CD4-positive, alpha-beta T cell (primary cell): ENCODE measurements at places on chromosomes 3 and 15. TPM values are rescaled to one million over a fixed set of nuclear protein-coding genes. Genes with fewer than 3 reads are reported as not detected.

GRCh38 chr3:36643192-36643591 is 121.2 kb downstream of the DCLK3 start:
- DNase-seq = no peak

DNA sequence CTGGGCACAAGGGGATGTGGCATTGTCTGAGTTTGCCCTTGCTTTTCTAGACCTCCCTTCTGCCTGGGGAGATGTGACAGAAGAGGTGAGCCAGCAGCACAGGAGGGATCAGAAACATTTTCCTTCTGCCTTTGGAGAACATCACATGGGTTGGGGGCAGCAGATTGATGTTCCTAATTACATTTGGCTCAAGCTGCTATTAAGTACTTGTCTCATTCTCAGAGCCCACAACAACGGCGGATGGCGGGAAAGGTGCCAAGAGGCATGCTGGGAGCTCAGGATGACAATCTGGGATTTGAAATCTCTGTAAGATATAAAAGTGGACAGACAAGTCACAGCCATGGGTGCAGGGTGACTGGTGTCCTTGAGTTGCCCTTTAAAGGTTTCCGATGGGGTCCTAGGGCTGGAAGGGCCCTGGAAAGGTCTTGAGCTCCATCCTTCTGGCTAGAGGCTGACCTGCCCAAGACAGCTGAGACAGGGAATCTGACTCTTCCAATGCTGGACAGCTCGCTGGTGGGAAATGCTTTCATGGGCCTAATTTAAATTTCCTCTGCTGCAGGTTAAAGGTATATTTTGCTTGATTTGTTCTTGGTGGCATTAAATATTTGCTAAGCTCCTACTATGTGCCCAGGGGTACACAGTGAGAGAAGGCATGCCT is 2.4 kb upstream of the CORO2B start:
- DNase-seq = no peak

TM4SF1 gene
- total RNA-seq = not detected

DNA sequence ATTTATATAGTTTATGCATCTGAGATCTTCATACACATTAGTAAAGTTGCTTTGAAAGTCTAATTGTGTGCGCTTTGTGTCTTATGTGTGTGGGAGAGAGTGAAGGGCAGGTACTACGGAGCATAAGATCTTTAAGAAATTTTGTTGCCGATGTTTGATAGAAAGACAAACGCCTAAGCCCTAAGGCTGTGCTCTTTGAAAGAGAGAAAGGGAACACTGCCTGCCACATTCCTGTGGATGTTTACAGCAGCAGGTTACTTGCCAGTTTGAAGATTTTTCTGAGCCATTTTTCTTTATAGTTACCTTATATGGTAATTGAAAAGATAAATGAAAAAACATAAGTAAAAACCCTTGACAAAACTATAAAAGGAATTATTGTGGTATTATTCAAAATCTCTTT is 17.0 kb downstream of the DTWD1 start:
- DNase-seq = no peak

- DNase-seq = no peak
These were observed 32.0 kb downstream of the LSAMP start for GRCh38 chr3:116413319-116413718.

DNA sequence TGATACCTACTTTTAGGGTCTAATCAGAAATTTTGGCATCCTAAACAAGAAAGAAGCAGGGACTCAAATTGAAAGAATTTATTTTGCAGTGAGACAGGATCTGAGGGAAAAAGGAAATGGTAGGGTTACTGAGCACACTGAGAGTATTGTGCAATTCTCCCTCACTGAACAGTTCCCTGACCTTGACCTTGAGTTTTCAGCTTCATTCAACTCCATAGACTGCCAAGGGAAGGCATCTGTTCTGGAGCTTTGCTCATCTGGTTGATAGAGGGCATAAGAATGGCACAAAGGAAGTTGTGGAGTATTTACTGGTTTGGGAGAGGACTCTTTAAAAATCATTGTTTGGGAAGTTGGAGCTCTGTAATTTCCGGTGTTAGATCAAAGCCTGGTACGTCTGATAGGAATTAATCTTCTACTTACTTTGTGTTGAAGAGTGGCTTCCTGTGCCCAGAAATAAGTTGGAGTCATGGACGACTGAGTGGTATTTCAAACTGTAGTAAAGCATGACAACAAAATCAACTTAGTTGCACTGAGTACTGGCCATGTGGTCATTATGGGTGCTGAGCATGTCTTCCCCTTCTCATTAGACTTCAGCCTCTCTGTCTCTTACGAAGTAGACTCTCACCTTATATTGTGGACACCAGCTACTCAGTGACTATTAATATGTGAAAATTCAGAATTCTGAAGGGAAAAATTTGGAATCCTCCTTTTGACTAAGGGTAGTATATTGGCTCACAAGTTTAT is 40.8 kb downstream of the CLDN1 start:
- no peak for DNase-seq

AHSG gene
- not detected for total RNA-seq

DNA sequence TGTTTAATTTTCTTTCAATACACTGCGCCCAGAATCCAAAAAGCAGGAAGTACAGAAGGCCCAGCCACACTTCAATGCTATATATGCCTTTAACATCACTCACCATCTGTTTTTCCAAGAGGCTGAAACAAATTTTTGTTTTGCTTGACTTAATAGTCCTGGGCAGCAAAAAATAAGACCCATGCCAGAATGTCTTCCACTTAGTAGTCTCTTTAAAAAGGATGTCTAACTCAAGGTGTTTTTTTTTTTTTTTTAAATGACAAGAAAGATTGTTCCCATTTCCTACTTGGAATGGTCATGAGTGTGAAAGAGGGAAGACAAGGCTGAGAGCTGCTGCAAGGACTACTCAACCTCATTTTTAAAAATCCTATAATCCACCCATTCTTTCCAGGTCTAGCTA is 590.3 kb upstream of the SGO1 start:
- DNase-seq = no peak

CHRM5 gene
- total RNA-seq = not detected

DNA sequence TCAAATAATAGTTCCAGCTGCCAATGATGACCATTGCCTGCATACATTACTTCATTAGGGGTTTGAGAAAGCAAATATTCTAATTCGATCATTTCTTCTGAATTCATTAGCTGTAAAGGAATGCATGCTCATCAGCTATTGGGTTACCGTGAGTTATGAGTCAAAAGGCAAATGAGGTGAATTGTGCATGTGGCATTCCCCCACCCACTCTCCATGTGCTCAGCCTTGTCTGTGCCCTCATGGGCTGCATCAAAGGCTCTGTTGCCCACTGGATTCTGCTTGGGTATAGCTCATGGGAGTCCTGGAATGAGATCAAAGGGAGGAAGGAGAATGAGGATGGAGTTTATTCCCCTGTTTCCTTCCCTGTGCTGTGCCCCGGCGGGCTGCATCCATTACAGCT is 99.3 kb upstream of the CHRNA7 start:
- no peak for DNase-seq

CIAO2A gene
- total RNA-seq = 10.9 TPM

DNA sequence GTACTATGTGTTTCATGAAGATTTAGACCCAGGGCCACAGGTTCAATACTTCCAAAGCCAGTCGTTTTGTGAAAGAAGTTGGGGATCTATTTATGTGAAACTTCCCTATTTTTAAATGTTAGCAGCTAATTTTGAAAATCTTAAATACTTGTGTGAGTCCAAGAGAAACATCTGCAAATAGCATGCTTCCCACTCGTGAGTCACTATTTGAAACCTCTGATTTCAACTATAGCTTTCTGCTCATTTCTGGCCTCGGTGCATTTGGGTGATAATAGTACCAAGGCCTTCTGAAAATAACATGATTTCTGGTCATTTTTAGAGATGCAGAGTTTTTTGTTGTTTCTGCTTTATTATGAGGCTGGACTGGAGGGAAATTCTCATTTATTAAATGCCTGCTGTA is 110.0 kb downstream of the OPA1 start:
- no peak for DNase-seq

GRCh38 chr3:81929697-81930096 is 168.3 kb upstream of the GBE1 start:
- no peak for DNase-seq

DNA sequence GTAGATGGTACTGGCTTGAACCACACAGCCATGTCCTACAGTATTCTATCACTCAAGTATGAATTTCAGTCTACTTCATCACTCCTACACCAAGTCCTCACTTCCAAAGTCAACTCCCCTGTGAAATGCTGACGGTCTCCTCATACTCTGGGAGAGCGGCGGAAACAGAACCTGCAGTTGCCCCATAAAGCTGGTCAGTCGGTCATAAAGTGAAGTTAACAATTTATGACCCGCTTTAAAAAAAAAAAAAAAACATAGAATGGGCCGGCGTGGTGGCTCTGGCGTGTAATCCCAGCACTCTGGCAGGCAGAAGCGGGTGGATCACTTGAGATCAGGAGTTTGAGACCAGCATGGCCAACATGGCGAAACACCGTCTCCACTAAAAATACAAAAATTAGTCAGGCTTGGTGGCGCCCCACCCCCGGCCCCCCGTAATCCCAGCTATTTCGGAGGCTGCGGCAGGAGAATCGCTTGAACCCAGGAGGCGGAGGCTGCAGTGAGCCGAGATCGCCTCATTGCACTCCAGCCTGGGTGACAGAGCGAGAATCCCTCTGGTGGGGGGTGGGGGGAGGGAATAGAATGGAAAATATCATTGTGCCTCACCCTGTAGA is 2.1 kb downstream of the TRANK1 start:
- no peak for DNase-seq
